ENCODE measurements at places on chromosomes 4 and X.

- no peak for DNase-seq
Observed at GRCh38 chr4:37715889-37716402, 29.8 kb upstream of the RELL1 start.

DNA sequence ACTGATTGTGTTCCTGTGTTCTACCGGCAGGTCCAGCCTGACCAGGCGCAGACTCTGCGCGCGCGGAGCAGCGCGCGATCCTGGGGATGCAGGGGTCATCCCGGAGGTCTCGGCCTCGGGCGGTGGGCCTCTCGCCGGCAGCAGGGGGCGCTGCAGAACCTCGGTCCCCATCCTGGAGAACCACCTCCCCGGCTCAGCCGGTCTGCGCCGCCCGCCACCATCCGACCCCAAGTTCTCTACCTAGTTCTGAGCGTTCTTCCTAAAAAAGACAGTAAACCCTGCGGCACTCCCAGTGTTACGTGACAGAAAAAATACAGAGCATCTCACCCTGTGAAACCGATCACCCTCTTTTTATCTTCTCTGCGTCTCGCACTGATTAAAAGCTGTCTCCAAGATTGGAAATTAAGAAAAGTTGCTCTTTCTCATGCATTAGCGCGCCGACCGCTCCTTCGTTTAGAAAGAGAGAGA is 1.6 kb downstream of the TRPC3 start:
- DNase-seq: peak; percentile 87

DNA sequence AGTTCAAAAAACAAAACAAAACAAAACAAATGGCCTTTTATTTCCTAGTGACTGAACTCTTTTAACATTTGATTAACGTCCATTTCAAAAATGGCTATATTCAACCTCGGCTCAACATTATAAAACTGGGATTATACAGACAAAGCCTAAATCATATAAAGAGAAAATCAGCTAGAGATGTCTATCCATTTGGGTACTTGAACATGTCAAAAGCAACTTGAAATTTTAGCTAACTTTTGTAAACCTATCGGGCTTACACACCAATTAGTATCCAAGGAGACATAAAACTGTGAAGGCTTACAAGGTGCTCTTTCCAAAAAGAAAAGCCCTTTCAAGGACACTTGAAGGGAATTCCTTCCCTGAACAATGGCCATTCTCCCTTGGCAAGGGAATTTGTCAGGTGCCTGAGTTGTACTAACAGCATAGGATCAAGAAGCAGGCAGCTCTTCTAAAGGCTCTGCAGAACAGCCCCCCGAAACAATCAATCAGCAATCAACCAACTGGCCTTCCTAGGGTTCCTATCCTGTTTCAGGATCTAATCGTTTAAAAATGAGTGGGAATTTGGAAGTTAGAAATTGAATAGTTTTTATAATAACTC is 633.7 kb upstream of the HTR2C start:
- no peak for DNase-seq

GRCh38 chr4:94181815-94182214 is 25.9 kb upstream of the SMARCAD1 start:
- no peak for DNase-seq

- DNase-seq: no peak
Observed at GRCh38 chr4:59969909-59970308, 1230.2 kb upstream of the ADGRL3 start.

DNA sequence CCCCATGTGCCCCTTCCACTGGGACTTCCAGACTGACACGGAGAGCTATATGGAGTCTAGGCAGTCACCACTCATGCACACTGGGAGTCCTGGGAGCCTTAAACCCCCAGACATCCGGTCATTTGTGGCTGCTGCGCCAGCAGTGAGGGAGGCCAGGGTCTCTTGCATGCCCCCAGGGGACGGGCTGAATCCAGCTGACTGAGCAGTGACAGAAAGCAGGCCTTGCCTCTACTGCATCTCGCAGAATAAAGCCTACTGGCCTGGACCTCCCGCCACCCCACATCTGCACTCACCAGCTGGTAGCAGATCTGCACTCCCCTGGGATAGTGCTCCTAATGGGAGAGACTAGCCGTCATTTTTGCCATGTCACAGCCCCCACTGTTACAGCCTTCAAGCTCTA is 1234.2 kb downstream of the FAM133A start:
- no peak for DNase-seq

GRCh38 chr4:42167709-42168108 is 15.3 kb upstream of the BEND4 start:
- no peak for DNase-seq

GRCh38 chrX:40040686-40041461 is 56.9 kb downstream of the BCOR start:
- no peak for DNase-seq

DNA sequence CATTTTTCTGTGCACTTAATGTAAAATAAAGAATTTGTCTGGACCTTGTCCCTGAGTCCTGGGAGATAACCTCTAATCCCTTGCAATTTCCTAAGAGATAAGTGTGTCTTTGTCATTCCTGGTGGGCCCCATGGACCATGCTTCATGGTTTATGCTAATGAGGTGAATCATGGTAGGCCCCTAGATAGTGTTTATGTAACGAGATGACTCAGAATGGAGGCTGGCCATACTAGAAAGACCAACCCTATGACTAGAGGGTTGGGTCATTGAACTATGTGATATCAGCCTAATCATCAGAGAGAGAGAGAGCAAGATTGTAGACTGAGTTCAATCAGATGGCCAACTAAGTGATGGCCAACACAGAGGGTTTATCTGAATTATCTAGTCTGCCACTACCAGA is 64.2 kb upstream of the NHSL2 start:
- DNase-seq: no peak

DNA sequence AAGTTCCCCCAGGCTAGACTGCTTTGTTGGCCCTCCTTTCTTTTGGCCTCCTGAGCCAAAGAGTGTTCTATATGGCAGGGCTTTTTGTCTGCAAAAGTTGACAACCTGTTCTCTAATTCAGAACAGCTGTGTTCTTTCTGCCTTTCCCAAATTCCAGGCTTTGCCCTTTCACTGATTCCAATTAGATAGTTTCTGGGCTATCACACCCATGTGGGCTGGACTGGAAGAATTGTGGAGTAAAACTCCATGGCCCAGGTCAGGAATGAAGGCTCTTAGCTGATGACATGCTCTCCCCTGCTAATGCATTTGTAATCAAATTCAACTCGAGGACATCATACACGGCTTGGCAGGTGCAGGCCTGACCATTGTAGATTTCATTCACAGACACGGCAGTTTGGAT is 19.4 kb downstream of the BMP3 start:
- no peak for DNase-seq

DNA sequence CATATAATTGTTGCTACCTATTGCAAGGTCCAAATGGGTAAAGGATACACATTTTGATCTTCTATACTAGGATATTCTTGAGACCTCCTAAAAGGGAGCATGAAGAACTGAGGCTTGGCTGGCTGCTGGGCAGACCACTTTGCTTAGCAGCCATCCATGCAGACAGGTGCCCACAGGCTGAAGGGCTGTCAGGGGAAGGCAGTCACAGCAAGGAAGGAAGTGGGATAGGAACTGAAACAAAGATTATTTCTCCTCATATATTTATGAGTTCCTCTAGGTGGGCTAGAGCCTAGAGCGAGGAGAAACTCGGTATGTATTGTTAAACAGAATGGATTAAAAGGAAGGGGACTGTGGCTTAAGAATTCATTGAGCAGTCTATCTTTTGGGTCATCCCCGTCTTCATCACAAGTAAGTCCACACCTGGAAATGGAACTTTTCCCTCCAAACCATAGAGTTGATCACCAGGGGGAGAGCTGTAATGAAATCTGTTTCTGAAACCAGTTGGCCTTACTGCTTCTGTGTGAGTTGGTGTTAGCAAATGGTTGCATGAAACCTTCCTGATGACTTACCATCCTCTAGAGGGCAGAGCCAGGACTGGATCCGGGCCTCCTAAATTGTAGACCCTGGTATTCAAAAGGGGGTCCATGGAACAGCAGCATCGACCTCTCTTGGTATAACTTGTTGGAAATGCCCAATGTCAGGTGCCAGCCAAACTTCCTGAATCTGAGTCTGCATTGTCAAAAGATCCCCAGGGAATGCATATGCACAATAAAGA is 42.3 kb downstream of the AFF2 start:
- DNase-seq: no peak

DNA sequence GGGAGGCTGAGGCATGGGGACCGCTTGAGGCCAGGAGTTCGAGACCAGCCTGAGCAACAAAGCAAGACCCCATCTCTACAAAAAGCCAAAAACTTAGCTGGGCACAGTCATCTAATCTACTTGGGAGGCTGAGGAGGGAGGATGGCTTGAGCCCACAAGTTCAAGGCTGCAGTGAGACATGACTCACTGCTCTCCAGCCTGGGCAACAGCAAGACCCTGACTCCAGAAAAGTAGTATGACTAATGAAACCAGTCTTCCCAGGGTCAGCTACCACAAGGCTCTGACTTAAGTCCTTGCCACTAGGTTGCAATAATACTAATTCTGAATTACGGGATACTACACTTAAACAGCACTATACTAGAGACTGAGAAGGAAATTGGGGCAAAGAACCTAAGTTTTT is 33.1 kb downstream of the ERVMER34-1 start:
- no peak for DNase-seq

- no peak for DNase-seq
Observed at GRCh38 chr4:140595065-140595464, 26.3 kb upstream of the UCP1 start.

- DNase-seq: no peak
Observed at GRCh38 chr4:167787231-167787630, 305.1 kb upstream of the ANXA10 start.

DNA sequence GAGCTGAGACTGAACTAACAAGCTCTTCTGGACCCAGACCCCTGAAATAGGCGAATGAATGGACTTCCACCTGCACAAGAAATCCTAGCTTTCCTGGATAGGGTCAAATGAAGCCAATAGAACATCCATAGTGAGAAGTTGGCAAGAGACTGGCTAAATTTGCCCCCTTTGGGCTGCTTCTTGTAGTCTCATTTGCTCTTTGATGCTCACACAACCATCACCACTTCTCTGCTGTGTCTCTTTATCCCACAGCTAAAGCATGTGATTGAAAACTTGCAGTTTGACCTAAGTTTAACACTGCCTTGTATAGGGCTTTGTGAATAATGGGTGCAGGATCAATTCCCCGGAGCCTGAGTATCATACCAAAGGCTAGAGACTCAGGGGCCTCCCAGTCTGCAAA is 38.2 kb downstream of the NLGN3 start:
- no peak for DNase-seq

- no peak for DNase-seq
Observed at GRCh38 chr4:2794486-2795299, 1.8 kb downstream of the SH3BP2 start.

DNA sequence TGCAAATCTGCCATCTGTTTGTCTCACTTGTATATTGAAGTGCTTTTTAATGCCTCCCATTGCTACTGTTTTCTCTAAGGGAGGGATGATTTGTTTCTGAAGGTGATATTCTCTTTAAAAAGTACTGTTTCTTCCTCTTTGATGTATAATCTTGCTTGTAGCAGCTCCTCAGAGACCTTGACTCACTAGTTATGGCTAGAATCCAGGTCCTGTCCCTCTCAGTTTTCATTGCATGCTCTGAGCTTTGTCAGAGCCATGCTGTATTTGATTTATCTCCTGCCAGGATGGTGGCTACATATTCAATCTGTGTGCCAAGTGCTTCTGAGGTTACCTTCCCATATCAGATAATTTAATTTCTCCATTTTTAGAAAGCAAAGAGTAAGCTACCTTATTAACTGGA is 56.0 kb downstream of the GLUD2 start:
- no peak for DNase-seq

DNA sequence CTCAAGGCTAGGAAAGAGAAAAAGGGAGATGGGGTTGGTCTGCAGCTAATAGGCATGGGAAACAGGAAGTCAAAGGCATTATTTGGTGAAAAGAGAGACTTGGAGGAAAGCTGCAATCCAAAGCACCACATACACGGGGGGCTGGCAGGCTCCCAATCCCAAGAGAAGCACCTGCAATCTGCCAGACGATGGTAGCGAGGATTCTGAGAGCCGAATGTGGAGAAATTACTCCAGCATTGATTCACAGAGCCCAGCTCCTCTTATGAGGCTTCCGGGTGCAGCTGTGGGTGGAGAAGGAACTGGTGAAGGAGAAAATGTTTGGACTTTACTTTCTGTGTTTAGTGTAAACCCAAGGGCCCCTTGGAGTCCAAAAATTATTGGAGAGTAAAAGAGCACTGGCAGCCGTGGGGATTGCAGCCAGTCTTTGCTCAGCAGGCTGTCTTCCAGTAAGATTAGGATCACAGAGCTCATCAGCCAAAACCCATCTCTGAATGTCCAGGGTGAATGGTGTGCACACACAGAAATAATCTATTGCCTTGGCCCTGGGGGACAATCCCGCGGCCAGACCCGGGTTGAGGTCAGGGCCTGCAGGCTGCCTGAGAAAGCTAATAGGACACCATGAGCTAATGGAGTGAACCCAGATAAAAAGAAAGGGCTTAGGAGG is 197.6 kb downstream of the KIT start:
- DNase-seq: no peak

DNA sequence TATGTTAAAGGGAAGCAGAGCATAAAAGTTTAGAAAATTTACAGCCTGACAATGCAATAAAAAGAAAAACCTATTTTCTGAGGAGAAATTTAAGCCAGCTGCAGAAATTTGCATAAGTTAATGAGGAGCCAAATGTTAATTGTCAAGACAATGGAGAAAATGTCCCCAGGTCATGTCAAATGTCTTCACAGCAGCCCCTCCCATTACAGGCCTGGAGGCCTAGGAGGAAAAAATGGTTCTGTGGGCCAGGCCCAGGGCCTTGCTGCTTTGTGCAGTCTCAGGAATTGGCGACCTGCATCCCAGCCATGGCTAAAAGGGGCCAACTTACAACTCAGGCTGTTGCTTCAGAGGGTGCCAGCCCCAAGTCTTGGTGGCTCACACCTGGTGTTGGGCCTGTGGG is 275.4 kb upstream of the RPS6KA3 start:
- no peak for DNase-seq

GRCh38 chrX:33156152-33156726 is 55.1 kb downstream of the DMD start:
- no peak for DNase-seq

- no peak for DNase-seq
Observed at GRCh38 chrX:44785652-44786051, 58.2 kb upstream of the DUSP21 start.

DNA sequence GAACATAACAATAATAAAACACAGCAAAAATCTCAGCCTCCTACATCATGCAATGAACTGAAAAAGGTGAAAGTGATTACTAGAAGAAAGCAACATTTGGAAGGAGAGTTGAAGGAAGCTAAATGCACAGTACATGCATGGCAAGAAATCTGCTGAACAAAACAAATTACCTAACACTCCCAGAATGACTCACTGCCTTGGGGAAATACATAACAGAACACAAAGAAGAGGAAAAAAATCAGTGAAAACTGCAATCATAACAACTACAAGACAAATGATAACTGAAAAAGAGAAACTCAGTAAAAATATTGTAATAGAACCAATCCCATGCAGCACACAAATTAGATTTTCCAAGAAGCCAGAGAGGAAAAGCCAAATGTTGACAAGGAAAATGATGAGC is 1513.2 kb downstream of the ARAP2 start:
- no peak for DNase-seq

DNA sequence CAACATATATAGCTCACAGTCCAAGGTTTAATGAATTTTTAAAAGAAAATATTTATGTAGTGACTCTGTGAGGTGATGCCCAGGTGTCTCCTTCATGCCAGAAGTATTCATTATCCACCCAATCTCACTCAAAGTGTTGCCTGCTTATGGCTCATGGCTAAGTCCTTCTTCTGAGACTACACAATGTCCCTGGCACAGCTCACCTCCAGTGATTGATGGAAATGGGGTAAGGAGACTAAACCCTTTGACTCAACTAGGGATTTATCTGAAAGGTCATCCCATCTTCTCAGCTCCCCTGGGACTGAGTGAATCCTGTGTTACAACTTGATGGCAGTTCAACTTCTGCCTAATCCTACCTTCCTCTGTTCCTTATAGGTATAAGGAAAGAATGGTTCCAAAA is 74.2 kb downstream of the FAM13A start:
- no peak for DNase-seq
